Fibroblast of skin of back (primary cell): ENCODE measurements at places on chromosomes 7 and 10.

GRCh38 chr10:122665946-122666345 is 33.7 kb downstream of the C10orf120 start:
- no peak for DNase-seq

- DNase-seq, result no peak
Measured at GRCh38 chr10:31343009-31343408, 24.0 kb downstream of the ZEB1 start.

DNA sequence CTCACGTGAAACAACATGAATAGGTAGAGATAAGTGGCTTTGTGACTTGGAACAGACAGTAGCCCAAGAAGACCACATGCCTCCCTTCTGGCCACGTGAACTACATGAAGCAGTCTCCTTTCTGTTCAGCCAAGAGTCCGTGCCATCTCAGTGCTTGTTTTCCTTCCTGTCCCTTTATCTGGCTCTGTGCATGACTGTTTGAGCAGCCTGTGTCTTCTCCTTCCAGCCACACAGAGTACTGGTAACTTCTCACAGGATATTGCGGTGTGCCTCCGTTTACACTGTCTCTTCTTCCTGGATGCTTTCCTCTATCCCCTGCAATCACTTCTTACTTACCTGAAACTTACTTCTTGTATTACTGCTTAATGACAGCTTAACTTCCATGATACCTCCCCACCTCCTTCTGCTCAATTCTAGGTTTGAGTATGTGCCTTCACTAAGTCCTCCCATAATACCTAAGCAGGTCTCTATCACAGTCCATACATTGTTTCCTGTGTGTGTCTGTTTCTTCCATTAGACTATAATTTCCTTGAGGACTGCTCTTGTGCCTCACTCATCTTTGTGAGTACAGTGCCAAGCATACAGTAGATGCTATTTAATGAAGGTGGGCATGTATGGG is 748.7 kb downstream of the AUTS2 start:
- no peak for DNase-seq

GRCh38 chr7:150595361-150595760 is 28.2 kb downstream of the GIMAP4 start:
- no peak for DNase-seq

- DNase-seq, result no peak
Measured at GRCh38 chr10:123570898-123571515, 95.1 kb upstream of the GPR26 start.

DNA sequence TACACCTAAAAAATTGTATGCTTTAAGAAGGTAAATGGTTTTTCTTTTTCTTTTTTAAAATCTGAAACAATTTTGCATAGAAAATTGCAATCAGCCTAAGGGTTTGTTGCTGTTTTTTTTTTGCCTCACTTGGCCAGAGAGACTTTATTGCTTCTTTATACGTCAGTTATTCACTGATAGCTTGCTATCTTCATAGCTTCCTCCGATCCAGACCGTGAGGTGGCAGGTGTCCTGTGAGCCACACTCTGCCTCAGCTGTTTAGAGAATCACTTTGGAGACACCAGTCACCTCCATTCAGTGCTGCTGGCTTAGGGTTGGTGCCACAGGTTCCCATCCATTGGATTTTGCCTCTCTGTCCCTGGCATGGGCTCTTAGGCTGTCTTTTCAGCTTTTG is 68.0 kb downstream of the HHEX start:
- no peak for DNase-seq

DNA sequence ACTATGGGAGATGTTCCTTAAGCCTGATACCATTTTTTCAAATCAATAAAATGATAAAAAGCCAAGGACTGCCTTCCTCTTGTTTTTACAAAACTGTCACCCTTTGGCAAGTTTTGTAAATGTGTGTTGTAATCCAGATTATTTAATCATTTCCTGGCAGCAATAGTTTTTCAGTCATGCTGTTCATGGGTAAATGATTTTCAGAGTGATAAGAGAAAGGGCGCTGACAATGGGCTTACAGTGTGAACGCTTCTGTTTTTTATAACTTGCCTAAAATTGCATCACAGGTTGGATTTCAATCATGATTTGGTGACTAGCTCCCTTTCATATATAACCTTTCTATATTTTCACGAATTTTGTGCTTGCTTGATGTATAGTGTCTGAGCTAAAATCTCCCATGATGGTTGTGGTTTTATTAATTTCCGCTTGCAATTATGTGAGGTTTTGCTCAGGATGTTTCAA is 19.0 kb upstream of the DMBT1 start:
- DNase-seq, result no peak

DNA sequence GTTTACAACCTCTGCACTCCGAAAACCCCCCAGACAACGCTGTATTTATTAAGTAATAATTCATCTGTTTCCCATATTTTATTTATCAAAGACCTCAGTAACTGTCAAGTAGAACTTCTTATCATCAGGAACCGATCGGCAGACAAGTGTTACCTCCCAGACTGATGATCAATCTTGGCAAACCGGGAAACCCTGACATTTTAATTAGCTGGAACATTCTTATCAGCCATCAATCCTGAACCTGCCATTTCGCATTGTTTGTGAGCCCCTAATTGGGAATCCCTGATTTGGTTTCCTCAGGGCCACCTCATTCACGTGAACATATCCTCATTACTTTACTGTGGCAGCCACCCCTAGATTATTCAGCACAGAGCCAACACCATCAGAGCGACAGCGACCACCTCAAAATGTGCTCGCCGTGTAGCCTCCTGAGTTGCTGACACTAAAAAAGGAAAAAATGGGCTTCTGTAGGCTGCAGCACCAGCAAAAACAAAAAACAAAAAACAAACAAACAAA is 93.6 kb upstream of the SDK1 start:
- DNase-seq, result no peak

GRCh38 chr10:4215963-4216575 is 431.1 kb upstream of the KLF6 start:
- DNase-seq, result no peak
